ENCODE measurements at places on chromosomes 2 and 18.

- no peak for DNase-seq
These were observed 19.5 kb upstream of the TNS1 start for GRCh38 chr2:218022131-218022850.

DNA sequence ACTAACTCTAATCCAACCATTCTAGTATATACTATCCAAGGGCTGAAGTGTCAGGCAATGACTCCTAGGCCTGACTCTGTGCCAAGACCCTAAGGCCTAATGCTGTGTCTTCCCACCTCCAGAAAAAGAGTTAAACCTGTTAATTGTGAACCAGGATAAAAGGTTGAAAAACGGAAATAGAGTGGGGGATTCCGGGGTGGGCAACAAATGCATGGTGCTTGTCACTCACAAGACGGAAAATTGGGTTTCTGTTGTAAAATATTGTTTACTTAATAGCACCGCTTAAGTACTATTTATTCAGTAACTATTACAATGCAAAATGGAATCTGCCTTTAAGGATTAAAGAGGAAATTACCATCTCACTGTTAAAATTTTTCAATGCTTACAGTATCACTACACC is 3.2 kb downstream of the STK17B start:
- no peak for DNase-seq

- DNase-seq: no peak
These were observed 211.0 kb downstream of the CTNNA2 start for GRCh38 chr2:79723830-79724229.

DNA sequence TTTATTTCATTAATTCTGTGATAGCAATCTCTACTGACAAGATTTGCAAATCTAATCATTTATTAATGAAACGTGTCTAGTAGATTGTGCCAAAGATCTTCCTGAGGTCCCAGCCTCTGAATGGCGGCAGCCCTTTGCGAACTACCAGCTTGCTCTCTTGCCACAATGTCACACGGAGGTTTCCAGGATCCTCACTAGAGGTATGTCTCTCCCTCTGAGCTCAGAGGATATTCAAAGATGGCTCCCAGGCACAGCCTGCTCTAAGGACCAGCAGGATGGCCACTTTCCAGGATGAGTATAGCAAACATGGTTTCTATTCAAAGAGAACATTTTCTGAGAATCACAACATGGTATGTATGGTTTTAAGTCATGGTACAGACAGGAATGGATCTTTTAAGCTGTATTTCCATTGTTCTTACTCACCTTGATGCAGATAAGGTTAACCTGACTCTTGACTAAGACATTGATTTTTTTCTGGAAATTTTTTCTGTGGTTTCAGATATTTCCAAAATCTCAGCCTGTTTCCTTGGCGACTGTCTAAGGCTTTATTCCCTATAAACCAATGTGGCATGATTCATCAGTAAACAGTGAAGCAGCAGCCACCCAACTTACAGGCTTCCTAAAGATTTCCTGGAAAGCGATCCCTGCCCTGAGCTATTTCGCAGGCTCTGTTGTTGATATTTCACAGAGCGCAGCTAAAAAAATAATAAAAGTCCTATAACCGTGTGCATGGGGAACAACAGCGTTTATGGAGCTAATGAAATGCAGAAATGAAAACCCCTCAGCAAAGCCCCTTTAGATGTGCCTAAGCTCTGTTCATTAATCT is 54.1 kb upstream of the KLF7 start:
- DNase-seq: no peak

GRCh38 chr2:232377319-232377718 is 1.2 kb upstream of the ALPP start:
- no peak for DNase-seq

- peak; percentile 8 for DNase-seq
These were observed 136.0 kb downstream of the INSIG2 start for GRCh38 chr2:118223992-118224894.

DNA sequence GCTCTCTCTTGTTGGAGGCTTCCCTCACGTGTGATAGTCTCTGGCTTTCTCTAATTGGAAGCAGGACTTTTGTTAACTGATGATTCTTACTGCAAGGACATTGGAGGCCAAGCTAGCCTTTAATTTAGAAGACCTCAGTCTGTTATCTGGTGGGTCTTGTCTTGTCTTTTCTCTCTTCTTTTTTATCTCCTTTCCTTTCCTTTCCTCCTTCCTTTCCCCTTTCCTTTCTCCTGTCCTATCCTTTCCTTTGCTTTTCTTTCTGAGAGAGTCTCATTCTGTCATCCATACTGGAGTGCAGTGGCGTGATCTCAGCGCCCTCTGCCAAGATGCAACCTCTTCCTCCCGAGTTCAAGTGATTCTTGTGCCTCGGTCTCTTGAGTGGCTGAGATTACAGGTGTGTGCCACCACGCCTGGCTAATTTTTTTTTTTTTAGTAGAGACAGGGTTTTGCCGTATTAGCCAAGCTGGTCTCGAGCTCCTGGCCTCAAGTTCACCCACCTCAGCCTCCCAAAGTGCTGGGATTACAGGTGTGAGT is 18.1 kb downstream of the CCNYL1 start:
- DNase-seq: no peak

DNA sequence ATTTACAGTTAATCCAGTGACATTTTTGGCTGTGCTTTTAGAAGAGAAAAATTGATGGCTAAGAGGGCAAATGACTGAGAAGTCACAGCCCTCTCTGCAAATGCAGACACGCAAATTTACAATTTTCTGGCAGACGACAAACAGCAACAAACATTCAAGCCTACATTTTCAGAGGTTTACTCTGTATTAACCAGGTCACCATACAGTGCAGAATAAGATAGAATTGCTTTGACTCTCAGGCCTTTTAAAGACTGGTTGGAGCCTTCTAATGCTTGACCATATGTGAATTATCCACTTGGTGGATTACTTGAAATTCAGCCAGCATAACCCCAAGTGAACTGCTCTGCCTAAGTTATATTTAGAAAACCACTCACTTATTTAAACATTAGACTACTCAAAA is 280.9 kb upstream of the STON1 start:
- no peak for DNase-seq

GRCh38 chr2:150165442-150165841 is 322.0 kb downstream of the RND3 start:
- no peak for DNase-seq

DNA sequence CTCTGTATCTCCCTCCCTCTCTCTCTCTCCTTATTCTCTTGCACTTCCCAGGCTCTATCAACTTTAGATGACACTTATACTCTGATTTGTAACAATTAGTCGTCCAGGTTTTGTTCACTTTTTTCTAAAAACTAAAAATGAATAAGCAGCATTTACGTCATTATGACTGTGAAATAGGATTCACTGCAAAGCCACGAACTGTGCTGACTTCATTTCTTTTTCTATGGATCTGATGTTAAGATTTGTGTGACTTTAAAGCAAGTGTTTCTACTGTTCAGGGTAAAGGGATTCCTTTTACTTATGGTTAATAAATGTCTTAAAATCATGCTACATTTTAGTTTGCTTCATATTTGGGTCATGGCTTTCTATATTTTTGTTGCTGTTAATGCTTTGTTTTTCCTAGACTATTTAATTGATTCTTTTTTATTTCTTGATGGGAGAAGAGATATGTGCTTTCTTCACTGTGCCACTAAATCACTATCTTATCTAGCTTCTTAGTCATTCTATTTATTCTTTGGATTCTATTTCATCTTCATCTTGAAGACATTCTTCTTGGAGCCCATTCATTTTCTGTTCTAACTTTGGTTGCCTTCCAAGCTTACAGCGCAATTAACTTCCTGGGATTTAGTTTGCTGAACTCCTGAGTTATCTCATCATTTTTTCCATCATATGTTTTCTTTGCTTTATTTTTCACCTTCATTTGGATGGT is 480.4 kb upstream of the TRIB2 start:
- no peak for DNase-seq

DNA sequence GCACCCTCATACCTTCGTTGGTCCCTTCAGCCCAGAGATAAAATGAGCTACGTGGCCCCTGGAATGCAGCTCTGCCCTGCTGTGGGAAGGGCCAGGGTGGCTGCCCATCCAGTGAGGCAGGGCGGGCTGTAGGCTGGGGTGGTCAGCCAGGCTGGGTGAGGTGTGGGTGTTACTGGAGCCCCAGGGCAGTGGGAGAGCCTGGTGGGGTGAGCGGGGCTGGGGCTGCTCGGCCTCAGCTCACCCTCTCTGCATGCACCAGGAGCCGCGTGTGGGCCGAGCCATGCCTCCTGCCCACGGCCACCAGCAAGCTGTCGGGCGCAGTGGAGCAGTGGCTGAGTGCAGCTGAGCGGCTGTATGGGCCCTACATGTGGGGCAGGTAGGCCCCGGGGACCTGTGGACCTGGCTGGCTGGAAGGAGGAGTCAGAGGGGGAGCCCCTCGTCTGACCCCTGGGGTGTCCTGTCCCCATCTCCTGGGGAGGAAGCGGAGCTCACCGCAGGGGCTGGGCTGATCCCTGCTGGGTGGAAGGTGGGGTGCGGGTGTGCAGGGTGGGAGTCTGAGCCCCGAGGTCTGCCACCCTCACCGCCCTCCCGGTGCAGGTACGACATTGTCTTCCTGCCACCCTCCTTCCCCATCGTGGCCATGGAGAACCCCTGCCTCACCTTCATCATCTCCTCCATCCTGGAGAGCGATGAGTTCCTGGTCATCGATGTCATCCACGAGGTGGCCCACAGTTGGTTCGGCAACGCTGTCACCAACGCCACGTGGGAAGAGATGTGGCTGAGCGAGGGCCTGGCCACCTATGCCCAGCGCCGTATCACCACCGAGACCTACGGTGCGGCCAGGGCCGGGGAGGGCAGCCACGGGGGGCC is 5.5 kb downstream of the RNPEPL1 start:
- DNase-seq: no peak

DNA sequence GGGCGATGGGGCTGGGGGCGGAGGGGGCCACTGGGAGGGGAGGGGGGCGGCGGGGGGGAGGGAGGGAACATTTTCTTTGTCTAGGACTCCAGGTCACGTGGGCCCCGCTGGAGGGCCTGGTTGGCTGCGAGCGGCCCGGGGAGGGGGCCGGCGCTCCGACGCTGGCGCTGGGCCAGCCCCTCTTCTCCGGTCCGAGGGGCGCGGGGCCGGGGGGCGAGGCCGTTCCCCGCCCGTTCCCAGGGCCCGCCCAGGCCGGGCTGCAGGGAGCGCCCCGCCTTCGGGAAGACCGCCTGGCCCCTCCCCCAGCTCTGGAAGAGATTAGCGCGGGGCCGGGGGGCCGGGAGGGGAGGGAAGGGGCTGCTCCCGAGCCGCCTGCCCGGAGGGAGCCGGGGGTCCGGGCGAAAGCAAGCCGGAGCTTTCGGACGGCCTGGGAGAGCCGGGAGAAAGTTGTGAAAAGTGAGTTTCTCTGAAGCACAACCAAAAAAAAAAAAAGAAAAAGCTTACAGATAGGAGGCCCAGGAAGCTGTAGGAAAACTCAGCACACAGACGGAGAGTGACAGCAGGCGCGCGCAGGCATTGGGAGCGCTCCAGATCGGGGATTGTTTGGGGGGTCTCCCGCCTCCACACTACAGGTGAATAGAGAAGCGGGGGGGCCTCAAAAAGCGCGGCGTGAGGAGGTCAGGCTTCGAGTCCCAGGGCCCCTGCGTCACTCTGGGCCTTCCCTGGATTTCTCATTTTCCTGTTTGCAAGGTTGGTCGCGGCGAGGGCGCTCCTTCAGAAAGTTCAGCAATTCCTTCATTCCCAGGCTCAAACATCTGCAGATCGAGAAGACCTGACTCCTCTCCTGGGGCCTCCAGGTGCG is 84.1 kb upstream of the POMC start:
- DNase-seq: peak; percentile 46

DNA sequence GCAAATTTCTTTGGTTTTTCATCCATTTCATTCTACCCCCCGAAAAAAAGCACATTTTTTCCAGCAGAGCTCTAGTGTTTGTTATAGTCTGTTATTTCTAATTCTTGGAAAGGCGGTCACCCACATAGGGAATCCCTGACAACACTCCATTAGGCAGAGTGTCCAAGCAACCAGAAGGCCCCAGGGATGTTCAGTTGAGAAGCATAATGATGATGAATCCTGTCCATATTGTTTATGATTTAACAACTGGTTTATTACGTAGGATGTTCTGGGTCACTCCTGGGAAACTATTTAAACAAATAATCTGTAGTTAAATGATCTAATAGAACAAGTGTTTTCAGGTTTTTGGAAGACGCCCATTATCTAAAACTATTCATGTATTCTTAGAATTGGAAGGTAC is 388.7 kb downstream of the TNS1 start:
- no peak for DNase-seq

- no peak for DNase-seq
These were observed 2.5 kb downstream of the ARHGEF4 start for GRCh38 chr2:130839011-130839780.

GRCh38 chr2:68789603-68790002 is 55.0 kb downstream of the ARHGAP25 start:
- DNase-seq: no peak

DNA sequence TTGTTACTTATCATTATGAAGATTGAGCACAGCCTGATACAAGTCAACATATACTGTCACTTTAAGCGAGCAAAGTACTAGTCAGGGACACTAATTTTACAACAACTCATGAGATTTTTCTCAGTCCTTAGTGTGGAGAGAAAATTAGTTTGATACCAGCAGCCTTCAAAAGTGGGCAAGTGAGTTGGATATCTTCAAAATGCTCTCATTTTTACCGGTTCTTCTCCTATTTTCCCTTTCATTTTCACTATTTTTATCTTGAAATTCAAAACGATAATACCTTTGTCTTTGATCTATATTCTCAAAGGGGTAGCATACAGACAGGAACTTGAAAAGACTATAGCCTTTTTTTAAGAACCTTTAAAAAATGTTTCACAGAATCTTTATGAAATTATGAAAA is 52.0 kb upstream of the UBXN4 start:
- DNase-seq: no peak

DNA sequence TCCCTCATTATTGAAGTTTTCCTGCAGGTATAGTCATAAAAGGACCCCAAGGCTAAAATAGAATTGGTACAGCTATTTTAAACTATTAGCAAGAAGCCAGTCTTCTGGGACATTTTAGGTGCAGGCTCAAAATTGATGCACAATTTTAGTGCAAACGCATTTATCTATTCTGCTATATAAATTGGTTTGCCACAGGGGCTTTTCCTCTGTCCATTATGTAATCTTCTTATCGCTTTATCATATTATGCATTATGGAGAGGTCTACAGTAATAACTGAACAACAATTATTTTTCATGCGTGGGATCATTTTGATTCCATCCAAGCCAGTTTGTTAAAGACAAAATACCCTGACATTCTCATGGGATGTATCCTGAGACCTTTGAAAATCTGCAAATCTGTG is 54.6 kb downstream of the RBM43 start:
- DNase-seq: no peak

DNA sequence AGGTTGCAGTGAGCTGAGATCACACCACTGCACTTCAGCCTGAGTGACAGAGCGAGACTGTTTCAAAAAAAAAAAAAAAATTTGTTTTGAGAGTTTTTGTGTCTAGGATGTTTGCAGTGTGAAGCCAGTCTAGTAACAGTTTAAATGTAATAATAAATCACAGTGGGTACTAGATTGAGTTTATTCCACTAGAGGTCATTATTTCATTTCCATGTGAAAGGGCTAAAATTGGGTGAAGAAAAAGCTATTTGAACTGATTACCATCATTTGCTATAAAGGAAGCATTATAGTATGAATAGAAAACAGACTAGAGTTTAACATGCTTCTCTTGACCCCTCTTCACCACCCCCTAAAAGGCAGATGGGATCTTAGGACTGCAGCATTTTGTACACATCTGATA is 20.3 kb downstream of the SNRPD1 start:
- DNase-seq: no peak

Measured in CD4-positive, alpha-beta T cell (primary cell).